ENCODE measurements at places on chromosomes 7 and 10. TPM values are rescaled to one million over a fixed set of nuclear protein-coding genes. Genes with fewer than 3 reads are reported as not detected.

UPK3BL1 gene
- 23.5 TPM for polyA plus RNA-seq

PRKAR2B gene
- 41.2 TPM for polyA plus RNA-seq

AGR2 gene
- 60.8 TPM for polyA plus RNA-seq

FXYD4 gene
- not detected for polyA plus RNA-seq

PNPLA8 gene
- 39.7 TPM for polyA plus RNA-seq

TMEM236 gene
- 0.37 TPM for polyA plus RNA-seq

CCL24 gene
- polyA plus RNA-seq: not detected

OR2A1 gene
- polyA plus RNA-seq: 1.2 TPM

RTKN2 gene
- 20.0 TPM for polyA plus RNA-seq

ST8SIA6 gene
- polyA plus RNA-seq: 1.7 TPM

CTAGE4 gene
- polyA plus RNA-seq: 1.0 TPM

CRCP gene
- polyA plus RNA-seq: 34.0 TPM

TES gene
- 75.3 TPM for polyA plus RNA-seq

HTR5A gene
- not detected for polyA plus RNA-seq

UPK3B gene
- polyA plus RNA-seq: 1.1 TPM

AUTS2 gene
- polyA plus RNA-seq: 110 TPM

MSMB gene
- not detected for polyA plus RNA-seq

INA gene
- polyA plus RNA-seq: 0.53 TPM

ABCC2 gene
- polyA plus RNA-seq: 15.2 TPM

TAS2R4 gene
- polyA plus RNA-seq: 6.7 TPM

RBM28 gene
- 62.6 TPM for polyA plus RNA-seq

LIPN gene
- not detected for polyA plus RNA-seq

HSPA14 gene
- polyA plus RNA-seq: 27.2 TPM
